Activated CD8-positive, alpha-beta T cell treated with anti-CD3 and anti-CD28 coated beads, Interleukin-2, amount 10 ng/mL, durations not matched to agents 7 days and 5 days (primary cell): ENCODE measurements at places on chromosomes 11 and 22.

GRCh38 chr11:84853841-84854497, 773.2 kb downstream of the DLG2 start:
- no peak for DNase-seq

DNA sequence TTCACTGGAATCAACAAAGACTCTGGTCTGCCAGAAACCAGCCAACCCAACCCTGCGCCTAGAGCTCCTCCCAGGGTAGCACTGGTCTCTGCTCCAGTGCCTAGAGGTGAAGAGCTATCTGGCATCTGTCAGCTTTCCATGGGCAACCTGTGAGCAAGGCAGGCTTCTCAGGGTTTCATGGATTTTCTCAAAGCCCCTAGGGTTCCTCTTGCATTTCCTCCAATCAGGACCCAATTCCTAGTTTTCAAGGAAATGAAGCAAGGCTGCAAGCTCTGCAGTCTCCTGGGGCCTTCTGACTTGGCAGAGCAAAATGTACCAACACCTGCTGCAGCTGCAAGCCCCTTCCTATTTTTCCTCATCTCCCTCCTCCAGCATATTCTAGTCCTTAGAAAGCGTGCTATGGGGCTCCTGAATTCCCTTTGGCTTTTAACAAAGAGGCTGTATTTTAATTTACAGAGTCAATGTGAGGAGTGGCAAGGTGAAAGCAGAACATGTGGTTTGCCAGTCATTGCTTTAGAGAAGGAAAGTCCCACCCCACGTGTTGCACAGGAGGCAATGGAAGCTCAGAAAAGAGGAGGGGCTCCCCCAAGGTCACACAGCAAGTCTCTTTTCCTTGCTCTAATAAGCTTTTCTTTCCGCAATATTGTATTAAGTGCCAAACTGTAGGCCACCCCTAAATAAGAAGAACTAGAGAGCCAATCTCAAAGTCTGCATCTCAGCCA, 33.0 kb upstream of the RIC3 start:
- no peak for DNase-seq

DNA sequence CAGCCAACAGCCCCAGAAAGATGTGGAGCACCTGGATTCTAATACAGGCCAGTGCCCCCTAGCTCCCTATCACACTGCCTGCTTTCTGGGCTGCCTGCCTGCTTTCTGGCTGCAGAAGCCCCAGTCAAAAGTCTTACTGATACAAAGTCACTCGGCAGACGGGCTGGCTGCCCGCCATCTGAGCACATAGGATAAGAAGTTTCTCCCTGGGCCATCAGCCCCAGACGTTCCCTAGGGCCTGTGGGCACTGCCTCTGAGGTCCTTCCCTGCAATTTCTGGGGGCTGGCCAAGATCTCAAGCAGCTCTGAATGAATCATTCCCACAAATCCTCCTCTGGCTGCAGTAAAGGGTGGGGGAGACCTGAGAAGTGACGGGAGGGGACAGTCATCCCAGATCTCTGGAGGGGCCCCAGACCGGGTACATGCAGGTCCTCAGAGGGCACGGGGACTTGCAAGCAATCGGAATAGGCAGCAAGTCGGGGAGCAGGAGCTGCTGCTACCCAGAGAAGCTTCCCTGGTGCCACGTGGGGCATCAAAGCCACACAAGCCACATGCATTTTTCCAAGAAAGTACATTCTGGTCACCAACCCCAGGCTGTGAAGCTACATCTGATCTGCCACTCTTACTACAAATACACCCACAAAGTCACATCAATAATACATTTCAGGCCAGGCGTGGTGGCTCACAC, 4.7 kb downstream of the TPST2 start:
- DNase-seq: peak; percentile 44

DNA sequence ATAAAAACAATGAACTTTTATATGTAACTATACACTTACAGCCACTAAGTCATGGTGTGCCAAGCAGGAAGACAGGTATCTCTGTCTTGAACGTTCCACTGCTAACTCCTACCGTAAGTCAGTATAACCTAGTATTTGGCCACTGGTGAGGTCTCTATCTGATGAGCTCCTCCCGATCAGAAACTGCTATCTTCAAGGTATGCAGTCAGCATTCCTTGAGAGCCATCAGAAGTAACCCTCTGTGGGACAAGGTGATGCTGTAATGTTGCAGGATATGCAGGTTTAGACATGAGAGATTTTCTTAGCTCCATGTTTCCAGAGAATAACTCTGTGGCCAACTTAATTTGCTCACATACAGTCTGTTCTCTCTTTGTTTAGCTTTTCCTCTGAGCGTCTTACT, 397.9 kb upstream of the CCDC90B start:
- DNase-seq: no peak

DNA sequence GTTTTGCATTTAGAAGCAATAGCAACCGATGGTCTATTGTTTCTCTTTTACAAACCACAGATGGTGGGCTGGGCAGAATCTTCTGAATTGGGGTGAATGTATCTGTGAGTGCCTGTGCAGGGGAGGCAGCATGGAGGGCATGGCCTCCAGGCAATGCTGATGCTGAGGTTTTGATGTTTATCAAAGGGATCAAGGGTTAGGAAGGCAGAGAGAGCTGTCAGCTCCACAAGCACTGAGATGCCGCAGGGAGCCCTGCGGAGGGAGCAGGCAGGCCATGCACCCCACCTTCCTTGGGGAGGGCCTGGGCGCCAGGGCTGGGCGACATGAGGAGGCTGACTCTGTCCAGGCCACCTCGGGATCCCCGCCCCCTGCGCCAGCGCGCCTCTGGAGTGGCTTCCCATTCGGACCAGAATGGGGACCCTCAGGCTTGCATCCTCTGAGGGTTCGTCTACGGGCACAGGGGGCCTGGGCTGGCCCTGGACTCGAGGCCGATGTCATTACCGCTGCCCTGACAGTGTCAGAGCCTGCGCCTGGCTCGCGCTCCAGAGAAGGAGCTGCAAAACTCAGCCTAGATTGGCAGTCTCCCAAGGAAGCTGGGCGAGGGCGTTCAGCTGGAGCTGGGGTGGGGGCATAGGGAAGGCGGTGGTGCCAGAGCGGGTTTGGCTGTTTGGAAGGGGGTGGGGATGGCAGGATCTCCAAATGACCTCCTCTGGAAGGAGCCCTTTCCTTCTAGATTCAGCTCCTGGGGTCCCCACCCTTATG, 13.9 kb upstream of the TH start:
- no peak for DNase-seq
